A549 (cell line): ENCODE measurements at places on chromosomes 11 and 22.

- DNase-seq: no peak
Observed at GRCh38 chr11:92920331-92920730, 49.1 kb upstream of the MTNR1B start.

DNA sequence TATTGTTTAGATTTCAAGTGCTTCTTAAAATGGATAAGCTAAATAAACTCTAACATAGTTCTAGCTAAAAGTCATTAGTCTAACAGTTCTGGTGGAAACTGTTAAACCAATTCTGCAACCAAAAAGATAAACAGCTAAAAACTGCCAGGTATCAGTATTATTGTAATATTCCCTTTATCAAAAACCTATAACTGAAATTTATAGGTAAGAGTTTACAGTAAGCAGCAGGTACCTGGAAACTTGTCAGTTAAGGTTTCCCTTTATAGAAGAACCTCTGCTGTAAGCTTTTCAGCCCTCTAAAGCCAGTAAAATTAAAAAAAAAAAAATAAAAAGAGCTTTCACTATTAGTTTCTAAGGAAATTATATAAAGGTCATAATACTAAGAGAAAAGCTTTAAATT, 61.0 kb downstream of the LIF start:
- DNase-seq: no peak

DNA sequence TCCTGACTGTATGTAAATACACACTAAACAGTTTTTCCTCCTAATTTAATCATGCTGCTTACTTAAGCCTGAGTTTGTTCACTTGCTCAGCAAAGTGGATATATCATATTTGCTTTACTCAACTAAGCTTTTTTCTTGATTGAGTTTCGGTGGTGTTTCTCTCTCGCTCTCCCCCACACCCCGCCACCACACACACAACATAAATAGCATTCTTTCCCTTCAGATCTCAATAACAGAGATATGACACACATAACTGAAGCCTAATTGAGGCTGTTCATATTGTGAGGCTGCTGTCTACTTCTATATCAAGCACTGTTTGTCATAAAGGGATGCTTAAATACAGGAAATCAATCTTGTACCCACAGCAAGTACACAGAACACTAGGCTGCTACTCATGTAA, 364.9 kb downstream of the FAT3 start:
- no peak for DNase-seq

DNA sequence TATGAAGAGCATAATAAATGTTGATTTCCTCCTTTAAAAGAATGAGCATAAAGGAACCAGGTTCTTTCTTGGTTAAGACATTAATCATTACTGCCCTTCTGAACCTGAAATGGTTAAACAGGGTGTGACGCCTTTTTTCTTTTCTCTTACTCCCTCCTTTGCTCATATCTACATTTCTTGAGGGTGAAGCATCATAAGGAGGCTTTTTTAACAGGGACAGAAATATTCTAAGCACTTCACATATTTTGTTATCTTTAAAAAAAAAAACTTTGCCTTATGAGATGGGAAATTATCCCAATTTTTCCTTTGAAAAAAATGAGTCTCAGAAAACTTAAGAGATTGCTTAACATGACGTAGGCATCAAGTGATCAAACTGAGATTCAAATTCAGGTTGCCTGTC, 1036.3 kb upstream of the TENM4 start:
- no peak for DNase-seq

DNA sequence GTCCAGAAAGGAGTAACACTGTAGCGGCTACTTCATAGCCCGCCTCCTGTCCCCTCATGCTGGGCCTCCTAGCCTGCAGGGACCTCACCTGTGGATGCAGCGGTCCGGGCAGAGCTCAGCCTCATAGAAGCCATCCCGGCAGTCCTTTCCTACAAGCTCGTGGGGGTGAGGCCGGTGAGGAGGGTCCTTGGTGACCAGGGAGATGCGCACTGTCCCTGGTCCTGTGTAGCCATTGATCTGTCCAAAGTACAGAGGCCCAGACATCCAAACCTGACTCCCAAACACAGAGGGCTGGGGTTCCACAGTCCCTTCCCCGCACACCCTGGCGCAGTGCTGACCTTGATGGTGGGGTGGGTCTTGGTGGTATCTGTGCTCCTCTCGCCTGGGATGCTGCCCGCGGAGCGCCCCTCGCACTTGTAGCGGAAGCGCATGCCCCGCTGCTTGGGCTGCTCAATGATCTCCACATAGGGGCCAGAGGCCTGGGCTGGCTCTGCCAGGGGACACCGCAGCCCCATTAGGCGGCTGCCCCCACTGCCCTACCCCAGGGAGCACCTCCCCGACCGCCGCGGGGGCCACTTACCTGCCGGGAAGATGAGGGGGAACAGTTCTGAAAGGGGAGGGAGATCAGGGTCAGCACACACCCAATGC, 993 bp downstream of the RELA start:
- no peak for DNase-seq

GRCh38 chr22:50699001-50699755, 26.6 kb downstream of the SHANK3 start:
- no peak for DNase-seq

GRCh38 chr11:41309111-41309522, 150.3 kb downstream of the LRRC4C start:
- no peak for DNase-seq

- no peak for DNase-seq
Observed at GRCh38 chr11:77435972-77436371, 37.9 kb downstream of the PAK1 start.

GRCh38 chr11:128365044-128365443, 222.3 kb downstream of the ETS1 start:
- DNase-seq: no peak

- DNase-seq: no peak
Observed at GRCh38 chr22:42915980-42916765, 59.1 kb upstream of the ARFGAP3 start.

GRCh38 chr11:77191429-77191822, 63.4 kb downstream of the MYO7A start:
- peak; percentile 58 for DNase-seq

- no peak for DNase-seq
Observed at GRCh38 chr11:96279018-96279895, 63.7 kb downstream of the MAML2 start.

- no peak for DNase-seq
Observed at GRCh38 chr22:22141771-22142591, 102.6 kb upstream of the VPREB1 start.

DNA sequence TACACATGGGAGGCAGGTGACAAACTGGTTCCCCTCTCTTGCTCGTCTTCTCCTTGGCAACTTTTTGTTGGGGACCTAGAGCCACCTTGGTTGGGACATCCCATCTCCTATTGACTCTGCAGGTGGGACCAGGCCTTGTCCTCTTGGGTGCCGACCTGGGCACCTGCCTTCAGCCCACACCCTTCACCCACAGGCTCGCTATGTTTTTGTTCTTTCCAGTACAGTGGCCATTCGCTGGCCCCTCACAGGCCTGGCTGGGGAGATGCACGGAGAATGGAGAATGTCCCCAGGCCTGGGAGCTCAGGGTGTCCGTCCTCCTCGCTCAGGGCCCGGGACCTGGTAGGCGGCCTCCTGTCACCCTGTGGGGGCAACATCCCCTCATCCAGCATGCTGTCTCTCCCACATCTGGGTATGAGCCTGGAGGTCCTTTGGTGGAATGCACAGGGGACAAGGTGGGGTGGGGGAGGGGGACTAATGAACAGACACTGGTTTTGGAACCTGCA, 14.9 kb upstream of the OMP start:
- DNase-seq: no peak

GRCh38 chr22:24009227-24010017, 1.7 kb upstream of the CABIN1 start:
- DNase-seq: no peak

- no peak for DNase-seq
Observed at GRCh38 chr11:94938095-94939055, 35.0 kb downstream of the CWC15 start.

DNA sequence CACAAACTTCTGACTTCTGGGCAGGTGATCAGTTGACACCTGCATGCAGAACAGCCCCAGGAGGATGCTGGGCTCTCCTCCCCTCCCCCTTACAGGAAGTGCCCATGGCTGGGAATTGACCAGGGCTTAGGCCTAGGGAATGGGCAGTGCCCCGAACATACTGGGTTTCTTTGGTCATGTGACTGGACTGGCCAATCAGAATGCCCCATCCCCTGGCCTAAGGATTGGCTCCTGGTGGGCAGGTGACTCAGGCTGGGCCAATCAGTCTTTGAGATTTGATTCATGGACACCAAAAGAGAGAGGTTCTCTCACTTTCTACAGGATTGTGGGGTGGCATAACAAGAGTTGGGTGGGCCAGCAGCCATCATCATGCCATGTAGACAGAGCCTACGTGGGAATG, 37.1 kb downstream of the MCM5 start:
- peak; percentile 41 for DNase-seq

GRCh38 chr11:66042227-66042995, 6.5 kb downstream of the GAL3ST3 start:
- no peak for DNase-seq

GRCh38 chr11:117794772-117795629, 2.0 kb downstream of the DSCAML1 start:
- no peak for DNase-seq

- no peak for DNase-seq
Observed at GRCh38 chr11:124812876-124813275, 12.7 kb upstream of the MSANTD2 start.

- no peak for DNase-seq
Observed at GRCh38 chr11:130032931-130033330, 30.3 kb upstream of the PRDM10 start.

GRCh38 chr11:12278766-12279671, 98.4 kb upstream of the PARVA start:
- DNase-seq: no peak

- peak; percentile 72 for DNase-seq
Observed at GRCh38 chr11:61897387-61898246, 6.3 kb upstream of the FADS3 start.

DNA sequence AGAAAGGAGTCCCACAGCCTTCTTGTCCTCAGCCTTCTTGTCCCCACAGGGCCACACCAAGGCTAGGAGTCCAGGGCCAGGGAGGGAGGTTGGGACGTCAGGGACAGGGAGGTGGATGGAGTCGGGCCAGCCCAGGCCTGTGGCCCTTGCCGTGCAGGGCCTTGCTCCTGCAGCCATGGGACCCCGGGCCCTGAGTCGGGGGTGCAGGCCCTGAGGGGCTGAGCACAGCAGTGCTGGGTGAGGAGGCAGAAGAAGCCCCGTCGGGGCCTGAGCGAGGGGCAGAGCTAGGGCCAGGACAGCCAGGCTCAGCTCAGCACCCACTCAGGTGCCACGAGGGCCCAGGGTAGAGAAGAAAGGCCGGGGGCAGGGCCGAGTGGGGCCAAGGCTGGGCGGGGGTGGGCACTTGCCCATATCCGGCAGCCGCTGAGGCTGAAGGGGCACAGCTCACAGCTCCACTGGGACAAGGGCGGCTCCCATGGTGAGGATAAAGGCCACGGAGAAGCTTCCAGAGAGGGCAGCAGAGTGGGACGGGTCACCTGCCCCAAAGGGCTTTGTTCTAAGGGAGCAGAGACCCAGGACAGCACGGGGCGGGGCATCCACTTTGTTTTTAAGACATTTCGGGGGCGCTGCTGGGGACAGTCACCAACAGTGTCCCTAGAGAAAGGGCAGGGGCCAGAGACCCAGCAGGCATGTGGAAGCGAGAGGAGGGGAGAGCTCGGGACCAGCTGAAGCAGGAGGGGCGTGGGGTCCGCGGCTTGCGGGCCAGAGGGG, 3.6 kb downstream of the MLC1 start:
- no peak for DNase-seq

- DNase-seq: no peak
Observed at GRCh38 chr11:17197431-17197898, 10.3 kb downstream of the PIK3C2A start.

DNA sequence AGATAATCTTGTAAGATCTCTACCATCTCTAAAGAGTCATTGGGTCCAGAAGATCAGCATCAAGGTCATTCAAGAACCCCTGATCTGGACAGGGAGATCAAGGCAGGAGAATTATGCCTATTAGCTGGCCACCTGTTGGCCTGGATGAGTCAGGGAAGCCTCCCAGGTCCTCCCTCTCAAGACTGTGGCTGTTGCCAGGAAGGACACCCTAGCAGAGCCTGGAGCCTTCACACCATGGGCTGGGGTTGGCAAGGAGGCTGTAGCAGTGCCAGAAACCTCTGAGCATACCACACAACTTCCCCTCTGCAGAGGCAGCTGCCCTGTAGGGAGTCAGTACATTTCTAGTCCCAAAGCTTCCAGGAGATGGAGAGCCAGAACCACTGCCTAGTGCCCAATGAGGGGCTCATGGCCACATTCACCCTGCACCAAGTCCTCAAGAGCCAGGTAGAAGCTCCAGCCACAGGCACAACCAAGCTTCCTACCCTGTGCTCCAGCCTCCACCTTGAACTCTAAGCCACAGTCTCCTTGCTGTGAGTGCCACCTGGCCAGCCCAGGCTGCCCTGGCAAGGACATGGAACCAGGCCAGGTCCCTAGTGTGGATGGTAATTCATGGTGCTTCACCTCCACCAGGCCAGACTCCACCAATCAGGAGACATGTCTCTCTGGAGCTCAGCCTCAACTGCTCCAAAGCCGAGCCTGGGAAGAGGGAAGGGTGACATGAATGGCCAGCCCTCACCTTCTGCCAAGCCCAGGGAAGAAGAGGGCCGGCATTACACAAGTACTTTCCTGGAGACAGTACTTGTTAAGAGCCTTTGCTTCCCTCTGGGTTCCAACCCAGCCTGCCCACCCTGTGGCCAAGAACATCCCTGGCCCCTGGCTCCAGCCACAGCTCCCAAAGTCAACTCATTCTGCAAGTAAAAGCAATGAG, 124.3 kb downstream of the BUD13 start:
- no peak for DNase-seq

- no peak for DNase-seq
Observed at GRCh38 chr11:104570078-104570701, 328.1 kb downstream of the CASP12 start.

DNA sequence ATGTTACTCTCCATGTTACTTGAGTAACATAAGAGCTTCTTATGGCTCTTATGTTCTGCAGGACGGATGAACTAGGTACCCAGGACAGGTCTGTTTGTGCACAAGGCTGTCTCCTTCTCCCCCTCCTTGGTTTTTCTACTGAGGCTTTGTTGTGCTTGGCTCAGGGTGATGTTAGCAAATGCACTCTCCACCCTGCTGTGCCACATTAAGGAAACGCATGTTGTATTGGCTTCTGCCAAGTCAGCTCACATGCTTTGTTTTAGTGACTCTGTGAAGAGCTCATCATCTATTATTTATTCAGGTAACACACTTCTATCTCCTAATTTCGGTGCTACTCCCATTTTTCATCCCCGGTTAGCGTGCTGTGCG, 108.3 kb downstream of the PTPRJ start:
- DNase-seq: no peak

GRCh38 chr11:102399189-102399588, 52.2 kb downstream of the BIRC2 start:
- DNase-seq: no peak

DNA sequence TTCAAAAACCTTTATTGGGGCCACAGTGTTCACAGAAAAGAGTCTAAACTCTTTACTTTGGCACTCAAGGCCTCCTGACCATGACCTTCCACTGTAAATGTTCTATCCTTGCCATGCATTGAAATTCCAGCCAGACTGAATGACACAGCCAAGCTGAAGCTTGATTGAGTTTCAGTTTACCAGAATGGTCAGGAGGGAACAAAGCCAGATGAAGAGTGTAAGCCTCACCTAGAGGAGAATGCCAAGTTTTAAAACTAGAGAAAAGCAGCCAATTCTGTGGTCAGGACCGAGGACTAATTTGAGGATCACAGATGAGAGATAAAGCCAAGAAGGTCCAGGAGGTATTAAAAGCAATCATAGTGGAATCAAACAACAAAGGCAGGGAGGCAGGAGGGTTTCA, 215.3 kb downstream of the KCNA4 start:
- DNase-seq: no peak
